ENCODE measurements at places on chromosomes 6 and 20. TPM values are rescaled to one million over a fixed set of nuclear protein-coding genes. Genes with fewer than 3 reads are reported as not detected.

The TCF15 gene
- 0.33 TPM for total RNA-seq

The SCAF8 gene
- total RNA-seq, result 44.9 TPM

The NOX3 gene
- not detected for total RNA-seq

The PHACTR3 gene
- total RNA-seq, result 9.1 TPM

The CLPSL2 gene
- total RNA-seq, result not detected

The TBXT gene
- not detected for total RNA-seq

The PRELID3B gene
- total RNA-seq, result 35.0 TPM

The NFYA gene
- total RNA-seq, result 20.9 TPM

The PLN gene
- total RNA-seq, result 1.5 TPM

The MUC22 gene
- not detected for total RNA-seq

The CPXM1 gene
- total RNA-seq, result 7.3 TPM

The MACROD2 gene
- total RNA-seq, result 10.9 TPM

The LST1 gene
- 13.9 TPM for total RNA-seq

The HSPA12B gene
- 22.8 TPM for total RNA-seq

The LY6G6D gene
- total RNA-seq, result not detected

The ASIP gene
- 22.5 TPM for total RNA-seq

The KHDC1 gene
- 3.3 TPM for total RNA-seq

The TINAG gene
- not detected for total RNA-seq

The SLC35F1 gene
- total RNA-seq, result 0.51 TPM

The ENPP1 gene
- 40.7 TPM for total RNA-seq

The HEY2 gene
- total RNA-seq, result 18.3 TPM

The FHL5 gene
- total RNA-seq, result 4.6 TPM

The CNKSR3 gene
- 9.4 TPM for total RNA-seq

The BACH2 gene
- total RNA-seq, result 10.5 TPM

The LCA5 gene
- total RNA-seq, result 9.4 TPM

The WDR46 gene
- total RNA-seq, result 29.1 TPM

The PRSS35 gene
- total RNA-seq, result 8.3 TPM

The SYS1 gene
- total RNA-seq, result 32.2 TPM

The DEFB123 gene
- total RNA-seq, result not detected

The BMP7 gene
- total RNA-seq, result 0.15 TPM

The GNAS gene
- total RNA-seq, result 669 TPM

The PAX1 gene
- total RNA-seq, result not detected

The ABHD16B gene
- not detected for total RNA-seq

The PNRC1 gene
- 450 TPM for total RNA-seq

The C6orf15 gene
- total RNA-seq, result not detected

The KCNG1 gene
- 1.7 TPM for total RNA-seq

The ERGIC3 gene
- 168 TPM for total RNA-seq

The UBE2V1 gene
- total RNA-seq, result 79.7 TPM

The SLPI gene
- 622 TPM for total RNA-seq

The MYLK2 gene
- 0.08 TPM for total RNA-seq

The RPN2 gene
- 58.3 TPM for total RNA-seq

The TMEM217 gene
- total RNA-seq, result 4.6 TPM

The FAM162B gene
- total RNA-seq, result 4.8 TPM

All from ovary (tissue), 10 donors.